ENCODE measurements at places on chromosomes 2 and 18.

GRCh38 chr2:26423750-26424149 lies 22.0 kb downstream of the DRC1 start:
- DNase-seq, result no peak

DNA sequence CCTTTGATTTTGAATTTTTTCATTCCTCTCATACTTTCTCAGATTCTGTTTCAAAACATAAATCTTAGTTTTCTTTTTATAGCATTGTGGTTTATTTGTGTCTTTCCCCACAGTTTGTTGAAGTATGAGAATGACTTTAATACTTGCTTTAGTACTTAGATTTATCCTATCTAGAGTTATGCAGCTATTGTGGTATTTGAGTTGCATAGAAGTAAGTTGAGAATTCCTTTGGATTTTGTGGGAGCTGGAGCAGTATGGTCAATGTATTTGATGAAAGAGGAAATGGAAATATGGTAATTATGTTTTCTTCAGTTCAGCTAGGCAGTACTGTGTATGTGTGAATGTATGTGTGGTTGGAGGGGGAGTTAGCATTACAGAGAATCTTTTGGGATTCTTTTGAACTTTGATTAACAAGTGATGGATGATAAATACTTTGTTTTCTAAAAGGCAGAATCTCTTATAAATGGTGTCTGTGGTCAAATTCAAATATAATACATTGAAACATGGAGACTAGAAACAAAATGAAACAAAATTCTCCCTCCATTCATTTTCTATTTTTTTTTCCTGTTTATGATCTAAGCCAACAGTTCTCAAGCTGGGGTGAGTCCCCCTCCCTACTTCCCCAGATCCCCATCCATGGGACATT lies 3.0 kb downstream of the ACVR2A start:
- no peak for DNase-seq

- no peak for DNase-seq
Measured at GRCh38 chr2:240355962-240356361, 79.5 kb upstream of the GPC1 start.

DNA sequence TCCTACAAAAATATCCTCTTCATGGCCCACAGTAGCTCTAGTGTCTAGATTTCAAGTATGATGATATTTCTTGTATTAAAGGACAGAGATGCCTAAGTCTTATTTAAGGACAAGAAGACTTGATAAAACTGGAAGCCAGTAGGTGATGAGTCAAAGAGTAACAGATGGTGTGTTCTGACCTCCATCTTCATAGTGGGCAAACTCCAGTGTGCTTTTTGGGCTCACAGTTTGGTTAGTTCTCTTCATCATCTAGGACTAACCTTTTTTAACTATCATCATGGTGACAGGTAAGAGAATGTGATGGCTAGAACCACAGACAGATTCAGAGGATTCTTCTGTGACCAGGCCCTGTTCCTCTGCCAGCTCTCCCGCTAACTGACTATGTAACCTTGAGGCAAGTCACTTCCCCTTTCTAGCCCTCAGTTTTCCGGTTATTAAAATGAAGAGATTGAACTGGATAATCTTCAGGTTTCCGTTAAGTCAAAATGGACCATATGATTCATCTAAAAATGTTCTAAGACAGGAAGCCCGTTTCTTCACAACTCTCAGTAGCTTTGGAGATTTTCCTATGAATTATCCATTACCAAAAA lies 140.3 kb upstream of the RASGRP3 start:
- DNase-seq, result no peak

- no peak for DNase-seq
Measured at GRCh38 chr2:36168115-36168514, 187.5 kb upstream of the CRIM1 start.

DNA sequence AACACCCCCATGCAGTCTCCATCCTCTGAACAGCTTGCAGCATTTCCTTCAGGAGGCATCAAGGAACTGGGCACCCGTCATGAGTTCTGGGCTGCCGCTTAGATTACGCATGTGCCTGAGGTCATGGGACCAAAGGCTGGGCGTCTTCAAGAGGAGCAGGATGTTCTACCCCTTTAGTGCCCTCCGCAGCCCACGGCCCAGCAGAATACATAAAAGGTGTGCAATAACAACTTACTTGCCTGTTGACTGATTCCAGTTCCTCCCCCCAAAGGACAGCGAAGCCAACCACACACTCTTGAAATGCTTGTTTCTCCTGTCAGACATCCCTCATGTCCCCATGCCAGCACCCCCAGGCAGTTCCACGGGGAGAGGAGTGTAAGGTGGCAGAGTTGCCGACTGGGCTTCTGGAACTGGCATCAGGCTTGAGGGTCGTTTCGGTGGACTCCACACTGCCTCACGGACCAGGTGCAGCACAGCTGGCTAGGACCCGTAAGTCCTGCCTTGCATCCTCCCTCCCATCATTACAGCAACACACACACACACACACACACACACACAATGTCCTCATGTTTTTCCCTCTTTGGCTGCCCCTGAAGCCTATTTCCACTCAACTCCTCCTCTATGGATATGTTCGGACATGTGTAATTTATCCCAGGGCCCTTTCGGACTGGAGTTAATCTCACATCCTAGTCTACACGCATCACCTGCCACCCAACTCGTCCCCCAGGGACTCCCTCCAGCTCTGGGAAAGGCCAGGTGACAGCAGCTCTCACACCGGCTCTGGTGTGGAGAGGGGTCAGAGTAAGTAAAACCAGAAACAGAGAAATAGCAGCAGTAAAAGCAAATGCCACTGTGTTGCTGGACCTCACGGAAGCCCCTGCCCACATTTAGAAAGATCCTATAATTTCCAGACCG lies 200.7 kb downstream of the BCL11A start:
- no peak for DNase-seq

- no peak for DNase-seq
Measured at GRCh38 chr2:105797298-105797819, 52.6 kb downstream of the NCK2 start.

DNA sequence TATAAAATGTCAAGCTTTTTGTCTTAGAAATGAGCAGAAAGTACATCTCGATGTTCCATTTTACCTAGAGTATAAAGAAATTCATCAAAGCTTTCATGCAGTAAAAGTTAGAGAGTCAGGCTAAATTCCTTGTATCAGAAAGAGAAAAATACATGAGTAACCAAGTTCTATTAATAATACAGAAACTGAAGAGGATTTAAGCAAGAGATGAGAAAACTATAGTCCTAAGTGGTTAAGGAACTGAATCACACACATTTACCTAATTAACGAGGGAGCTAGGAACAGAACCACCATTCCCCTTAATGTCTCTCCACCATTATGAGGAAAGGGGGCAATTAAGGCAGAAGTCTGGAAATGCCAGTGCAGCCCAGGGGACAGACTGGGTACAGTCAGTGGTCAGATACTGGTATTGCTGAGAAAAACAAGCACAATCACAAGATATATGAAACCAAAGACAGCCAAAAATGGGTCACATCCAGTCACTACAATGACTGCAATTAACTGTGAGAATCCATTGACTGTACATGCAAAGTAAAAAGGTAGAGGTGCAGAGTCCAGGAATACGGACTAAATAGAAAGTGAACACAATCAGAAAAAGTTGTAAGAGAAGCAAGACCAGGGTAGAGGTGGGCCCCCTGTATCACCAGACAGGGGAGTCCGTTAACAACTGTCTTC lies 23.9 kb downstream of the MAP4K3 start:
- DNase-seq, result no peak

Measured in NCI-H446 treated with DMSO at 0.1 percent for 48 hours (cell line).